ENCODE measurements at places on chromosomes 2 and 18.

- DNase-seq: no peak
Observed at GRCh38 chr2:27408601-27409320, 630 bp downstream of the PPM1G start.

DNA sequence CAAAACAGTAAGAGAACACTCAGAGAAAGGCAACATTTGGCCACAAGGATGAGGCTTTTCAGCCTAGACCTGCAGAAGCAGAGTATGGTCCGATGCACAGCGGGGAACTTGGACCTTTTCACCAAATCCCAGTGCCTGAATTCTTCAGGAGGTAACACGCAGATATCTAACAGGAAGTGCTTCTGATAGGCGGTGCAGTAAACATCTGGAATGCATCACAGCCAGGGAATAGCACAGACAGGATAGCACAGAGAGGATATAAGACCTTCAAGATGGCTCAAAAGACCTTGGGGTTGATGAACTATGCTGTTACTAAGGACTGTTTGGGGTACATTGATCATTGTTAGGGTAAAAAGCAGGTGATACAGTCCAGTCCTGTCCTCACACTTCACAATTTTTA lies 1.7 kb downstream of the TMEM127 start:
- DNase-seq: no peak

DNA sequence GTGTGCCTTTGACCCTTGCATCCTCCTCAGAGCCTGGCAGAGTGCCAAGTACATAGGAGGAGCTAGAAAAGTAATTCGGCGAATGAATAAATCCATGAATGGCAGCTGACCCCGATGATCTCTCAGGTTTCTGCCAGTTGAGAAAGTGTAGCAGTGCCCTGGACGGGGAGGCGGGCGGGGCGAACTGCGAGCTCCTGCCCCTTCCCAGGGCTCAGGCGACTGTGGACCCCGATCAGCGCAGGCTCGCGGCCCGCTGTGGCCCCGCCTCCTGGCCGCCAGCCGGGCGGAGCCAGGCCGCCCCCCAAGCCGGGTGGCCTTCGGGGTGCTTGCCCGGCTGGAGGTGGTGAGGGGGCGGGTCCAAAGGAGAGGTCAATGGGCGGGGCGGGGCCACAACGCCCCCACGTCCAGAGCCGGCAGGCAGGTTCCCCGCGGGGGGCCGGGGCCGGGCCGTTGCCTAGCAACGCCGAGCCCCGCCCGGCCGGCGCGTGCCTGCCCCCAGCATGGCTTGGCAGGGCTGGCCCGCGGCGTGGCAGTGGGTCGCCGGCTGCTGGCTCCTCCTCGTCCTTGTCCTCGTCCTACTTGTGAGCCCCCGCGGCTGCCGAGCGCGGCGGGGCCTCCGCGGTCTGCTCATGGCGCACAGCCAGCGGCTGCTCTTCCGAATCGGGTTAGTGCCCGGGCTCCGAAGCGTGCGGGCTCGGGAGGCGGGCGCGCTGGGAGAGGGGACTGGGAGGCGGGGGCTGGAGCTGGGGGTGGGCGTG lies 30.6 kb upstream of the TMBIM1 start:
- peak; percentile 67 for DNase-seq

DNA sequence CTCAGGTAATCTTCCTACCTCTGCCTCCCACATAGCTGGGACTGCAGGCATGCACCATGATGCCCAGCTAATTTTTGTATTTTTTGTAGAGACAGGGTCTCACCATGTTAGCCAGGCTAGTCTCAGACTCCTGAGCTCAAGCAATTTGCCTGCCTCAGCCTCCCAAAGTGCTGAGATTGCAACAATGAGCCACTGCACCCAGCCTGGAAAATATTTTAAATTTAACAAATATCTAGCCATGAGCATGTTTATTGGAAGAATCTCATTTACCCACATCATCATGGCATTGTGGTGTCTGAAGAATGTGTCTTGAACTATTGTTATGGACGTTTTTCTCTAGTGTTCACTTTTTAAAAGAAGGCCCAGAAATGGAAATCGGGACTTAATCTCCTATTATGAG lies 231.8 kb downstream of the MBD5 start:
- DNase-seq: no peak

GRCh38 chr2:201358684-201359083 lies 1.5 kb upstream of the FLACC1 start:
- DNase-seq: no peak

DNA sequence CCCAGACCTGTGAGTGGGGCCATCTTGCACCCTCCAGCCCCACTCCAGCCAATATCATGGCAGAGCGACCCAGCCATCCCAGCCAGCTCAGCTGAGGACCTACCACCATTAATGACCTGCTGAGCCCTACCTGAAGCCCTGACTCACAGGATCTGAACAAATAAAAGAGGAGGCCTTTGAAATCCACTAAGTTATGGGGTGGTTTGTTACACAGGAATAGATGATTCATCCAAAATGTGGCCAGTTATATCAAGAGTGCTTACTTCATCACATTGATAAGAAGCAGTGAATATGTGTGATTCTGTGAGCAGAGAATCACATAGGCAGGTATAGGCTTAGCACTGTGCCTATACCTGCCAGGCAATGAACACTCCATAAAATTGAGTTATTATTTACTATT lies 34.7 kb upstream of the FAM124B start:
- no peak for DNase-seq

DNA sequence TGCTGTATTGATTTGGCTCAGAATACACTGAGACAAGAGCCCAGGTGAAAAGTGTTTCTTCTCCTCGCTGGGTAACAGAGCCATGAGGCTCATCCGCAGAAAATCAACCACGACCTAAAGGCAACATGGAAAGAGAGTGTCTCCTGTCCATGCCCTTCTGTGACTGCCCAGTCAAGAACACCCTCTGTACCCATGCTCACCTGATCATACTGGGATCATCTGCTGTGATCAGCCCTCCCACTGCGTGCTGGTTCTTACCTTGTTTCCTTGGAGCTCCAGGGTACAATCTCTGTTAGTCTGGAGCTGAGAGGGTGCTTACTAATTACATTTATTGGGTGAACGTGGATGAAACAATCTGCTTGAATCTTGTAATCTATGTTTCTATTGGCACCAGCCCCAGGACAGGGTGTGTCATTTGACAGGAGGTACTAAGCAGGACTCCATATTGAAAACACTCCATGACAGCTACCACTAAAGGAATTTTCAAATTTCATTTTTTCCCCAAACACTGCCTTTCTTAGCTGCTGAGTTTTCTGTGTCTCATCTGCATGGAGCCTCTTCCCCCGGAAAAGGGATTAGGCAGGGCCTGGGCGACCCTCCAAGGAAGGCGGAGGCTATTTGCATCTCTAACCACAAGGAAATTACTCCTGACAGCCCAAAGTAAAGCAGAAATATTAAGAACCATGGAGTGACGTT lies 39.7 kb upstream of the GRP start:
- no peak for DNase-seq

GRCh38 chr2:15893689-15894480 lies 46.5 kb upstream of the MYCN start:
- DNase-seq: no peak

DNA sequence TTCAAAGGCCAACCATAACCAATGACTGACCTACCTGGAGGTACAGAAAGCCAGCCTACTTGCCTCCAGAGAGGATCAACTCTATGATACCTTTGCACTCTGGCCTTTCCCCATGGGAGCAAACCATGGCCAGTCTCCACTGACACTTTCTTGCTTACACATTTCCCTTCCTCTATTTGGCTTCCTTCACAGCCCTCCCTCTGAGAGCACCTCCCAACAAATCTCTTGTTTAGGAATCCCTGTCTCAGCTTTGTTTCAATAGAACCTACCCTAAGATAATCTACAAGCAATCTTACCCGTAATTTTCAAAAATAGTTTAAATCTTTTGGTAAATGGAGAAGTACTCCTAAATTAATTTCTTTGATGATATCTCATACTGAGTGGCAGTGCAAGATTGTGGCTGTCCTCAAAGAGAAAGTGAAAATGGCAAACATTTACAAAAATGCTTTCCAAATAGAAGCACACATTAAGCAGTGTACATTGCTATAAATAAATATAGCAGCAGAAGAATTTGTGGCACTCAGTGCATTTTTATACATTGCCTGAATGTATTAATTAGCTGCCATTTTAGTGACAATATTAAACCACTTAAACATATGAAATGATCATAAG lies 140.6 kb downstream of the CCDC148 start:
- no peak for DNase-seq

- DNase-seq: no peak
Observed at GRCh38 chr2:97722227-97722626, 8.9 kb downstream of the ZAP70 start.

GRCh38 chr2:225117051-225117716 lies 74.9 kb upstream of the DOCK10 start:
- no peak for DNase-seq

GRCh38 chr2:67772216-67773170 lies 290.3 kb downstream of the C1D start:
- no peak for DNase-seq

GRCh38 chr18:11983592-11983991 lies 2.3 kb downstream of the IMPA2 start:
- DNase-seq: no peak

GRCh38 chr2:176848844-176849243 lies 363.8 kb upstream of the HNRNPA3 start:
- no peak for DNase-seq

- DNase-seq: no peak
Observed at GRCh38 chr2:205086662-205087061, 541.4 kb downstream of the PARD3B start.

- DNase-seq: no peak
Observed at GRCh38 chr2:210299866-210300373, 15.1 kb downstream of the MYL1 start.

GRCh38 chr2:96525211-96525507 lies 11.4 kb upstream of the ARID5A start:
- DNase-seq: no peak

- DNase-seq: peak; percentile 34
Observed at GRCh38 chr2:160703648-160704585, 210.3 kb upstream of the RBMS1 start.

DNA sequence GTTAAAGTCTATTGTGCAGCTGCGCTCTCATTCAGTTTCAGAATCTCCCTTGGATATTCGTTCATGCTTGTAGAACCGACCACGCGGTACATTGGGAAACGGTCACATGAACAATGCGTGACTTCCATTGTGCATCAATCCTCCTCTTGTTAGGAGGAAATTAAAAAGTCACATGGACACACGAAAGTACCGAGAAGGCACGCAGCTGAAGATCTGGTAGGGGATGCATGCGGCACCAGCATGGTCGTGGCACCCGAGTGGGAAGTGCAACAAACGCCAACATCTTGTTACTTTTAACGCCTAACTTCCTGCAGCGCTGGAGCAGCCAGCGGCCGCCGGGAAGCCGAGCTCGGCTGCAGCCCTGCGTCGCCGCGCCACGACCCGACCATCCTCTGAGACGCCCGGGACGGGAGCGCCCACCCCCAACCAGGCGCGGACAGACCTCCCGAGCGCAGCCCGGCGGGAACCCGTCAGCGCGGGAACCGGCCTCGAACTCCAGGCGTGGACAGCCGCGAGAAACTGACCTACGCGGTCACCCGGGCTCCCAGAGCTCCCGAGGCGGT lies 412 bp downstream of the OSBPL1A start:
- peak; percentile 29 for DNase-seq

DNA sequence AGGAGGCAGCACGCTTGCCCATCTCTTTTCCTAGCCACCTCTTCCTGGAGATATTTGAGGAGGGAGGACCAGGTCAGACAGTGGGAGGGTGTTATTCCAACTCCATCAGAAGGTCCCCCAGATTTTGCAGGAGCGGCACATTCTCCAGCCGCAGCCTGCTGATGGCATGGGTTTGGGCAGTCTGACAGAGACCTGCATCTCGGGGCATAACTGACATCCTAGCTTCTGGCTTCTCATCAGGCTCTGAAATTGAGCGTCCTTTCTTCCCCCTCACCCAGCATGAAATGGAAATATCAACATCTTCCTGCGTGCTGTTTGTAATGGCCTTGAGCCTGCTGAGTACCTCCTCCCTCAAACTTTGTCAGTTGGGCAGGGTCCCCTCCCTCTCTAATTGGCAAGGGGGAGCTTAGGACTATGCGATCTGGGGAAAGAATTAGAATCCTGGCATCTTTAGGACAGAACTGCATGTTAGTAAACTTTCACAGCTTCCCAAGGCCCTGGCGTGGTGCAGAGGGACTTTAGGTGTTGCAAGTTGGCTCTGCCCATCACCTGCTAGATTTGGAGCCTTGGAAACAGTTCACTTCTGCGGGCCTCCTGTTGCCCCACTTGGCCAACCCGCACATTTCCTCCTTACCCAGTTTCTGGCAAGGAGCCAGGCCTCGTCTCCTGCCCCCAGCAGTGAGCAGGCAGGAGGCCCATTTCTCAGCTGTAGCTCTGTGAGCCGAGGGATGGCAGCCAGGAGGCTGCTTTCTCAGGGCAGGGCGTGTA lies 2.2 kb downstream of the ITM2C start:
- DNase-seq: peak; percentile 72

DNA sequence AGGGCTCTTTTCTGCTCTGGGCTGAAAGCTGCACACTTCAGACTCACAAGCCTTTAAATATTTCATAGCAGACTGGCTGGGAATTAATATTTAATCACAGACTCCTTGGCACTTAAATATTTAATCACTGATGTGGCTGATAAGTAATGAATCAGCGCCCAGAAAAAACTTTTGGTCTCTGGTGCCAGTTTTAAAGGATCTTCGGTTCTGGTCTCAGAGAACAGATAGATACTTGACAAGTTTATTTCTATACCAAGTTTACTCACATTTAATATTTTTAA lies 201.2 kb downstream of the MYCN start:
- no peak for DNase-seq

- DNase-seq: no peak
Observed at GRCh38 chr2:38600921-38601455, 1.7 kb downstream of the HNRNPLL start.

GRCh38 chr2:42029639-42030199 lies 18.1 kb upstream of the PKDCC start:
- no peak for DNase-seq

DNA sequence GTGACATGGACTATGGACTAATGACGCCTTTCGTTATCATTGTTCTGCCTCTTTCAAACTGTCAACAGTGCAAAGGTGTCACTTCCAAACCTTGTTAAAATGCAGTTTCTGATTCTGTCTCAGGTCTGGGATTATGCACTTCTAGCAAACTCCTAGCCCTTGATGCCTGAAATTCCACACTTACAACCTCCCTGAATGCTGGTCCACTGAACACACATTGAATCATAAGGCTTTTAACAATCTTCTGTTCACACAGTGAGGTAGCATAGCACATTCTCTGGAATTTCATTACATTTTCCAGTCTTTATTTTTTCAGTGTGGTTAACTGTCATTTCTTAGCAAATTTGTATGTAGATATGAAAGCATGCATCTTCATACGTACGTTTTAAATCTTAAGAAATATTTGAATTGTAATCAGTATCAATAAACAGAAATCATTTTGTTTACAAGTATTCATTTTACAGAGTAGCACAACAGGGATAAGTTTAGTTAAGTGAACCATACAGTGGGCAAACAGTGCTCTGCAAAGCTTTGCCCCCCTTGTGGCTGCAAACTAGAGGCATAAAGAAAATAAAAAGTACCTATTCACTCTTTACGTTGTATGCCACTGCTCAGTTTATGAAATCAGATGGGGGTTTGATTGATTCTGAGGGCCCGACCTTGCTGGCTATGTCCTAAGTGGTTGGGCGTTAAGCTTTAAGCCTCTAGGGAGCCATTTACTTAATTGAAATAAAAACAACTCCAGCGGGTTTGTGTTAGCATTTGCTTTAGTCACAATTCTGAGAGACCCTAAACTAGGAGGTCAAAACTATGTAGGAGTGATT lies 250.8 kb downstream of the LRRTM1 start:
- DNase-seq: no peak

GRCh38 chr2:176463546-176463945 lies 194.3 kb downstream of the MTX2 start:
- no peak for DNase-seq

- no peak for DNase-seq
Observed at GRCh38 chr2:177175917-177176668, 36.5 kb upstream of the HNRNPA3 start.

- DNase-seq: no peak
Observed at GRCh38 chr2:69608109-69608508, 35.4 kb downstream of the AAK1 start.
